Spleen (tissue), 13 donors: ENCODE measurements at places on chromosomes 12 and 14. TPM values are rescaled to one million over a fixed set of nuclear protein-coding genes. Genes with fewer than 3 reads are reported as not detected.

The SH2B3 gene
- total RNA-seq, result 91.1 TPM

The BICD1 gene
- total RNA-seq, result 62.9 TPM

The SERPINA5 gene
- 216 TPM for total RNA-seq

The RNU4-1 gene
- under 0.01 TPM for total RNA-seq

The PLD4 gene
- total RNA-seq, result 30.2 TPM

The PLEK2 gene
- not detected for total RNA-seq

The CEBPE gene
- total RNA-seq, result 1.6 TPM

The HSPB8 gene
- 38.3 TPM for total RNA-seq

The KRT80 gene
- not detected for total RNA-seq

The HRK gene
- 0.43 TPM for total RNA-seq

DNA sequence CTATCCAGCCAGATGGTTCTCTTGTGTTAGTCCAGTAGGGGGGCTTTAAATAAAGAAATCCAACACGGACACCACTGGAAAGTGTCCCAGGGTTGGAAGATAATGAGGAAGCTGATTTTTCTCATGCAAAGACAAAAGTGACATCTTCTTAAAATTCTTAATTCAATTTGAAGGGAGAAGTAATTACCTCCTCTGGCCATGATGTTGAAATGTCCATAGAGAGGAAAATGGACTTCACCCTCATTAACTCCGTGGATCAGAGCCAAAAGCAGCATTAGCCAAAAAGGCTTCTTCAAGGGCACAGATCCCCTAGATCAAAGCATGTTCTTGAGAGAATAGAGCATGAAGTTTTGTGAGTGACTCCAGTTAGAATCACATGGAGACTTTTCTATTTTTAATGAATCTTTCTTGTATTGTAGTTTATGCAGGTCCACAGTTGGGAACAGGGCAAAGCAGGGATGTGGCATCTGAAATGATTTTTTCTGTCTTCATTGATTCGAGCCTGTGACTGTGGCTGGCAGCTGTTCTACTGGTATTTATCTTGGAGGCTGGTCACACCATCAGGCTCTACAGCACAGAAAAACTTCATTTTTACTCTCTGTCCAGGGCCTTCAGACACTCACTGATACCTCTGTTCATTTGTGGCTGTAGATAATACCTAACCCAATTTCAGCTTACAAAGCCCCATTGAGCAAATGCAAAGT, 1002.5 kb downstream of the AACS start:
- no peaks in the 10 kb centered on the region for H3K36me3 ChIP-seq
- DNase-seq, result no peak
- no peak overlapping the region for H3K4me3 ChIP-seq
- H3K27ac ChIP-seq, result no peak overlapping the region
- H3K27me3 ChIP-seq, result no peaks in the 10 kb centered on the region

GRCh38 chr12:80293347-80293746, 150.7 kb upstream of the PTPRQ start:
- no peaks in the 10 kb centered on the region for H3K27me3 ChIP-seq
- H3K4me1 ChIP-seq, result no peaks in the 10 kb centered on the region
- no peaks in the 10 kb centered on the region for H3K36me3 ChIP-seq

GRCh38 chr12:46224386-46224785, 44.5 kb downstream of the SLC38A1 start:
- no peak overlapping the region for H3K4me3 ChIP-seq
- H3K27ac ChIP-seq, result no peak overlapping the region
- peaks cover 73% of the 10 kb centered on the region for H3K36me3 ChIP-seq
- no peak for DNase-seq
- H3K27me3 ChIP-seq, result no peaks in the 10 kb centered on the region

GRCh38 chr14:55434805-55435174, 5.6 kb downstream of the TBPL2 start:
- H3K4me3 ChIP-seq, result no peak overlapping the region
- peaks cover 19% of the 10 kb centered on the region for H3K4me1 ChIP-seq
- H3K27ac ChIP-seq, result no peak overlapping the region
- DNase-seq, result no peak
- H3K36me3 ChIP-seq, result no peaks in the 10 kb centered on the region

- peaks cover 2% of the 10 kb centered on the region for H3K4me1 ChIP-seq
- H3K4me3 ChIP-seq, result no peak overlapping the region
- DNase-seq, result no peak
- H3K36me3 ChIP-seq, result no peaks in the 10 kb centered on the region
Measured at GRCh38 chr14:105554022-105554421, 27.6 kb downstream of the TMEM121 start.

DNA sequence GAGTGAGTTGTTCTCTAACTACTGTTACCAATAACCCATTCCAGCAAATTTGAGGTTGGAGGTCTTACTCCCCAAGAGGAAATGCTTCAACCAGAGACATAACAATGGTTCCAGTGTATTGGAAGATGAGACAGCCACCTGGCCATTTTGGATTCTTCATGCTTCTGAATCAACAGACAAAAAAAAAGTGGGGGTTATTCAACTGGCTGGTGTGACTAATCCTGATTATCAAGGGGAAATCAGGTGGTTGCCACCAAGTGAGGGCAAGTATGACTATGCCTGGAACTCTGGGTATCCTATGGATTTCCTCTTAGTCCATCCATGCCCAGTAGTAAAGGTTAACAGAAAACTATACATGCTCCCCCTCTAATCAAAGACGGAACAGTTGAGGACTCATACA, 29.9 kb upstream of the ZNF641 start:
- no peaks in the 10 kb centered on the region for H3K27me3 ChIP-seq
- no peaks in the 10 kb centered on the region for H3K36me3 ChIP-seq
- H3K4me1 ChIP-seq, result no peaks in the 10 kb centered on the region

- peak overlapping the region; percentile 39 for H3K27ac ChIP-seq
- DNase-seq, result no peak
- no peaks in the 10 kb centered on the region for H3K36me3 ChIP-seq
- H3K4me1 ChIP-seq, result peaks cover 24% of the 10 kb centered on the region
- no peak overlapping the region for H3K4me3 ChIP-seq
- no peaks in the 10 kb centered on the region for H3K27me3 ChIP-seq
Measured at GRCh38 chr12:13099066-13099843, 4.2 kb downstream of the GSG1 start.

GRCh38 chr12:13023811-13024530, 20.2 kb upstream of the FAM234B start:
- no peaks in the 10 kb centered on the region for H3K27me3 ChIP-seq
- H3K4me1 ChIP-seq, result no peaks in the 10 kb centered on the region
- no peak overlapping the region for H3K4me3 ChIP-seq
- no peaks in the 10 kb centered on the region for H3K36me3 ChIP-seq

GRCh38 chr12:108582978-108583770, 14.7 kb downstream of the TMEM119 start:
- H3K36me3 ChIP-seq, result no peaks in the 10 kb centered on the region
- no peak overlapping the region for H3K27ac ChIP-seq
- peak; percentile 59 for DNase-seq
- H3K27me3 ChIP-seq, result no peaks in the 10 kb centered on the region
- no peaks in the 10 kb centered on the region for H3K4me1 ChIP-seq
- no peak overlapping the region for H3K4me3 ChIP-seq

GRCh38 chr12:52233462-52234207, 592 bp downstream of the KRT7 start:
- no peaks in the 10 kb centered on the region for H3K36me3 ChIP-seq
- H3K4me3 ChIP-seq, result no peak overlapping the region
- H3K27ac ChIP-seq, result no peak overlapping the region
- peaks cover 16% of the 10 kb centered on the region for H3K27me3 ChIP-seq

GRCh38 chr14:71733210-71733883, 198.9 kb upstream of the RGS6 start:
- no peaks in the 10 kb centered on the region for H3K4me1 ChIP-seq
- H3K27me3 ChIP-seq, result no peaks in the 10 kb centered on the region
- no peak for DNase-seq
- H3K4me3 ChIP-seq, result no peak overlapping the region
- no peaks in the 10 kb centered on the region for H3K36me3 ChIP-seq
- no peak overlapping the region for H3K27ac ChIP-seq

- H3K36me3 ChIP-seq, result no peaks in the 10 kb centered on the region
- H3K27me3 ChIP-seq, result no peaks in the 10 kb centered on the region
- no peak overlapping the region for H3K27ac ChIP-seq
- no peaks in the 10 kb centered on the region for H3K4me1 ChIP-seq
- no peak for DNase-seq
Measured at GRCh38 chr14:85214471-85214870, 315.5 kb upstream of the FLRT2 start.

- H3K36me3 ChIP-seq, result no peaks in the 10 kb centered on the region
- no peak for DNase-seq
- H3K4me1 ChIP-seq, result no peaks in the 10 kb centered on the region
Measured at GRCh38 chr14:104249706-104250105, 111.3 kb downstream of the KIF26A start.

GRCh38 chr14:22650960-22651521, 6.9 kb upstream of the OR6J1 start:
- H3K36me3 ChIP-seq, result no peaks in the 10 kb centered on the region
- no peak overlapping the region for H3K27ac ChIP-seq
- no peaks in the 10 kb centered on the region for H3K27me3 ChIP-seq
- H3K4me1 ChIP-seq, result no peaks in the 10 kb centered on the region
- no peak overlapping the region for H3K4me3 ChIP-seq
- no peak for DNase-seq

DNA sequence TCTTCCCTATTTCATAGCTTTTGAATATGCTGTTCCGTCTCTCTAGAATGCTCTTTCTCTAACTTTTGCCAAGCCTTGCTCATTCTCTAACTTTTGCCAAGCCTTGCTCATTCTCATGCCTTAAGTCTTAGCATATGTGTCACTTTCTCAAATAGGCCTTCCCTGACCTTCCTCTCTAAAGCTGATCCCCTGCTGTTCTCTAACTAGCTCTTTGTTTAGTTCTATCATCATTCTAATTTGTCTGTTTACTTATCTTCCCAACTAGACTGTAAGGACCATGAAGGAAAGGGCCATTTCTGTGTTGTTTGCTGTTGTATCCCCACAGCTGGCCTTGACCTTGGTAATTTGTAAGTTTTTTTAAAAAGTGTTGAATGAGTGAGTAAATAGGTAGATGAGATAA, 71.1 kb downstream of the ZNF641 start:
- H3K4me3 ChIP-seq, result no peak overlapping the region
- H3K27ac ChIP-seq, result no peak overlapping the region
- H3K36me3 ChIP-seq, result no peaks in the 10 kb centered on the region
- no peaks in the 10 kb centered on the region for H3K27me3 ChIP-seq
- no peaks in the 10 kb centered on the region for H3K4me1 ChIP-seq
- DNase-seq, result no peak

GRCh38 chr12:3791256-3791874, 38.5 kb upstream of the CRACR2A start:
- H3K4me1 ChIP-seq, result no peaks in the 10 kb centered on the region
- DNase-seq, result no peak
- no peaks in the 10 kb centered on the region for H3K27me3 ChIP-seq
- H3K4me3 ChIP-seq, result no peak overlapping the region

DNA sequence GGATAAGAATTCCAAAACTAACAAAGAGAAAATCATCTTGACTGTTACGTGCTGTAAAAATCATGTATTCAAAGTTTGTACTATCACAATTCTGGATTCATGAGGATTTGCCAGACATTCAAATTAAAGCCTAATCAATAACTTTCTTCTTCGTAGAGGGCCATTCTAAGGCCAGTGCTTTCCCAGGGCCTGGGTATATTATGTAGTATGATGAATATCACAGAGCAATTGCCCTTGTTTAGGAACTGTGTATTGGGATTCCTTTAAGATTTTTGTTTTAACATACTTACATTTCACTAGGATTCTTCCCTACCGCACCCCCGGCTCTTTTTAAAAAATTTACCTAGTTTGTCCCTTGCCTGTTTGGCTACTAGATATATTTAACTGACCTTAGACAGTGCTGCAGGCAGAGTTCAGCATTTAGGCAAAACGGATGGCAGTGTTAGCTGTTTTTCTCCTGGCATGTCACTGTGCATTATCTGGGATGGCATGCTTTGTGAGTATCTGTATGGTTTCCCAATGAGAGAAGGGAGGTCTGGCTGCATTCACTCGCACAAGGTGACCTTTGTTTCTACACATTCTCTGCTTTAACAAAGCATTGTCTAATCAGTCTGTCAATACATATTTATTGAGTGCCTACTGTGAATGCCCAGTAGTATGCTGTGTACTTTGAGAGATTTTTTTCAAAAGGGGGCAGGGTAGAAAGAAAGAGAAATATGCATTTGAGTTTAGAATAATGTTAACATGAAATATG, 63.3 kb downstream of the ERC1 start:
- no peak overlapping the region for H3K4me3 ChIP-seq
- H3K4me1 ChIP-seq, result peaks cover 7% of the 10 kb centered on the region
- no peaks in the 10 kb centered on the region for H3K36me3 ChIP-seq
- no peak for DNase-seq
- H3K27ac ChIP-seq, result no peak overlapping the region

GRCh38 chr14:75845136-75845804, 136.5 kb downstream of the TGFB3 start:
- H3K27me3 ChIP-seq, result no peaks in the 10 kb centered on the region
- H3K4me1 ChIP-seq, result no peaks in the 10 kb centered on the region
- H3K27ac ChIP-seq, result no peak overlapping the region

DNA sequence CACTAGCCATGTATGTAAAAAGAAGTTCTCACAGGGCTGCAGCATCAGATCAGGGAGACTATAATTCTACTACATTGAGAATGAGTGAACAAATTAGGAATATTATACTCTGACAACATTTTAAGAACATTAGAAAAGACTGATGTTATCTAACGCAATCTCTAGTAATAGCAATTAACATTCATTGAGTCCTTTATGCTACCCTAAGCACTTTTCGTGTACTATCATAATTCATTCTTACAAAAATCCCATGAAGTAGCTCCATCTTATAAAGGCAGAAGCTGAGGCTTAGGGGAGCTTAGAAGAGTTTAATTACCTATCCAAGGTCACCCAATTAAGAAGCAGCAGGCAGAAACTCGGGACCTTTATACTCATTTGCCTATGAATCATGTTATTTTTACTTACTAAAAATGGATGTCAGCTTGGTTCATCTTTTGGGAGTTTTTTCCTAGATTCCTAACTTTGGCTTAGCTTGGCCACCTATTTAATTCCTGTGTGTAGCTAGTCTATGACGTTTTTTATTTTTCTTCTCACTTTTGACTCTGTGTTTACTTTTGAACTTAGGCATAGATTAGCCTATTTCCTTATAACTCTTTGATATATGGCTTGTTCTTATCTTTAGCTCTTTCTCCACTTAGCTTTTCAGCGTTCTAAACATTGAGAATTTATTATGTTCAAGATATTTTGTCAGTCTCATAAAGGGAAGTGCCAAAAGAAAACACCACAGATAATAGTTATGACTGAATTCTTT, 333.5 kb upstream of the DCN start:
- no peaks in the 10 kb centered on the region for H3K36me3 ChIP-seq
- H3K4me1 ChIP-seq, result no peaks in the 10 kb centered on the region
- no peak overlapping the region for H3K4me3 ChIP-seq
- H3K27me3 ChIP-seq, result no peaks in the 10 kb centered on the region
- no peak for DNase-seq
- no peak overlapping the region for H3K27ac ChIP-seq
